ENCODE measurements at places on chromosomes 3 and 15.
A peak's percentile ranks its signal among the peaks of the same experiment; 100 is the strongest.

DNA sequence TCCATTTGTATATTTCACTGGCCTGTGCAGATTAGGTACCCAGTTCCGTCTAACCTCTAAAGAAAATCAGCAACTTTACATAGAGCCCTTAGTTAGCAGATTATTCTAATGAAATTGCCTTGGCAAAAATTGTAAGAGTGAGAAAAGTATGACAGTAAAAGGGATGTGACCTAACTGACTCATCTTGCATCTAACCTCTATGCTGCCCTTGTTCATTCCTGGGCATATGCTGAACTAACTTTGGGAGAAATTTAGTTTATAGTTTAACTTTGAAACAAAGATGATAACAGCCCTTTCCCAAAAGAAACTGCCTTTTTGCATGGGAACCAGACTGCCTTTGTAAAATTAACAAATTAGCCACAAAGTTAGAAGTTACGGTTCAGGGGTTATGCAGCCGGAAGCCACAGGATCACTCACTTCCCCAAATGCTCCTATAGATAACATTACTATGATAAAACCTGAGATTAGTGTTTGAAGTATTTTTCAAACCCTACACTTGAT is 839.8 kb upstream of the ALCAM start:
- DNase-seq: no peak

DNA sequence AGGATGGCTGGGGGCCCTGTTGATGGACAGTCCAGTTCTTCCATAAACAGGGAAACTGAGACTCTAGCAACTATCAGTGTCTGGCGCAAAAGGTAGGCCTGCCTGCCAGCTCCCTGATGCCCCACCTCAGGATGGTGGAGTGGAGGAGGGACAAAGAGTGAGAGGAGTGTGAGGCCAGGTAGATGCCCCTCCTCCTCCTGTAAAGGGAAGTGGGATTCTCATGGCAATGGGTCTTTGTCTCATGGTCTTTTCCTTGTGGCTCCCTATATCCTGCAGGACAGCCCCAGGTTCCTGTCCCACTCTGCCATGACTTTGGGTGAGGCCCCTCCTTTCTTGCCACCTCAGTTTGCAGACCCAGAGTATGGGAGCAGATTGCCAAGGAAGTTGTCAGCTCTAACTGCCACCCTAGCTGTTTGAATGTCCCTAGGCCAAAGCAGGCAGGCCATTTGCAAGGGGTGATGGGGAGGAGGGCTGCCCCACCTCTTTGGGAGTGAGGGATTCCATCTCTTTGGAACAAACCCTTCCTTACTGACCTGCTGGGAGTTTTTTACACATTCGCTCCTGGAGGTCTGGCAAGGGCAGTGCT is 2.8 kb upstream of the DNAH1 start:
- no peak for DNase-seq

DNA sequence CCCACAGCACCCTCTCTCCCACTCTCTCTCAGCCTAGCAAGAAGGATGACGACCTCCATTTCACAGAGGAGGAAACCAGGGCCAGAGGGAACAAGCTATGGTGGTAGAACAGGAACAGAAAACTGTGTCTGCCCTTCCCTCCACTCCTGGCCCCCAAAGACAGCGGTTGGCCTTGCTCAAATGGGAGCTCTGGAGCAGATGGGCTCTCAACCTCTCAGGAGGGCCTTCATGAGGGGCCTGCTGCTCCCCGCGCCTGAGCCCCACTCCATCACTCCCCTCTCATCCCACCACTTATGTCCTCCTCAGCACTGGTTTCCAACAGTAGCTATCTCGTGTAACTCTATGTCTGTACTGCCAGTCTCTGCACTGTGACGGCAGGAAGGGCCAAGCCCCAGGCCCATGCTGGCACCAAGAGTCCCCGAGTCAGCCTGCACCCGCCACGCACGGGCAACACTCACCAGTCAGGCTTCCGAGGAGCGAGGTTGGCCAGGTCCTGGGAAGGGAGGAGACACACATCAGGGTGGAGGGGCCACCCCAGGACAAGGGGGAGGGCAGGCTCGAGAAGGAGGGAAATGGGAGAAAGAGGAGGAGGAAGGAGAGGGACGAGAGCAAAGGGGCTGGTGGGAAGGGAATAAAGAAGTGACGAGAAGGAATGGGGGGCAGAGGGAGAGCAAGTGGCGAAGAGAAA is 45.5 kb downstream of the PTH1R start:
- DNase-seq: no peak

- DNase-seq: no peak
These were observed 27.2 kb downstream of the SEMA6D start for GRCh38 chr15:47744496-47744895.

DNA sequence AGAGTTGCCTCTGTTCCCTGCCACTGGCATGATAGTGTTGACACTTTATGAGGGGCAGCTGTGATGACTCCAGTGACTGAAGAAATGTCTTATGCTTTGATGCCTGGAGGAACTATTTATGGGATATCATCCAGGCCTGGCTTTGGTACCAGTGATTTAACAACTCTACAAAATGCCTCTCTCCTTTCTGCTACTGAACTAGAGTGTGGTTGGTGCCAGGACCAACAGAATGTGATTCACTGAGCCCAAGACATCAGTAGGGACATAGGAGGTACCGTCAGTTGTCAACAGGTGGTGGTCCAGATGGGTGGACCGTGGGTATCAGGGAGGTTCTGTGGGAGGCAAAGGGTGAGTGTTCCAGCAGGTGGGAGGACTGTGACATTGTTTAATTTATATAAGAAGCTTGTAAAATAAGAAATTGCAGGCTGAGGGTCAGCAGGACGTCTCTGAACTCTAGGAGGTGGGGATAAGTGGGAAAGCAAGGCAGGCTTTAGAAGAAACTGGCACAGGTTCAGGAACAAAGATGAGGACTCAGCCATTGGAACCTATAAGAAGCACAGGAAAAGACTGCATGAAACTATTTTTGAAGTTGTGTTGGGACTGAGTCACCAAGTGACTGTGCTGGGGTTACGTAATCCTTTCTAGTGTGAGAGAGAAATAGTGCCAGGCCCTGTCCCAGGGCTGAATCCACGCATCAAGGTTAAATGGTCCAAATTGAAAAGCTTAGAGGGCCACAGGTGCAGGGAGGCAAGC is 28.5 kb upstream of the SLC7A14 start:
- DNase-seq: no peak

GRCh38 chr15:74128785-74129585 is 1.4 kb upstream of the ISLR2 start:
- DNase-seq: no peak

DNA sequence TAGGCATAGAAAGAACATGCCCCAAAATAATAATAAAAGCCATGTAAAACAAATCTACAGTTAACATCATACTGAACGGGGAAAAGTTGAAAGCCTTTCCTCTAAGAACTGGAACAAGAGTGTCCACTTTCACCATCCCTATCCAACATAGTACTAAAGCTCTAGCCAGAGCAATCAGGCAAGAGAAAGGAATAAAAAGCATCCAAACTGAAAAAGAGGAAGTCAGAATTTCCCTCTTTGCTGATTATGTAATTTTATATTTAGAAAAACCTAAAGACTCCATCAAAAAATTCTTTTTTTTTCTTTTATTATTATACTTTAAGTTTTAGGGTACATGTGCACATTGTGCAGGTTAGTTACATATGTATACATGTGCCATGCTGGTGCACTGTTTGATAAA is 661.6 kb upstream of the CBLB start:
- no peak for DNase-seq

GRCh38 chr3:188385295-188385694 is 231.3 kb downstream of the LPP start:
- no peak for DNase-seq

DNA sequence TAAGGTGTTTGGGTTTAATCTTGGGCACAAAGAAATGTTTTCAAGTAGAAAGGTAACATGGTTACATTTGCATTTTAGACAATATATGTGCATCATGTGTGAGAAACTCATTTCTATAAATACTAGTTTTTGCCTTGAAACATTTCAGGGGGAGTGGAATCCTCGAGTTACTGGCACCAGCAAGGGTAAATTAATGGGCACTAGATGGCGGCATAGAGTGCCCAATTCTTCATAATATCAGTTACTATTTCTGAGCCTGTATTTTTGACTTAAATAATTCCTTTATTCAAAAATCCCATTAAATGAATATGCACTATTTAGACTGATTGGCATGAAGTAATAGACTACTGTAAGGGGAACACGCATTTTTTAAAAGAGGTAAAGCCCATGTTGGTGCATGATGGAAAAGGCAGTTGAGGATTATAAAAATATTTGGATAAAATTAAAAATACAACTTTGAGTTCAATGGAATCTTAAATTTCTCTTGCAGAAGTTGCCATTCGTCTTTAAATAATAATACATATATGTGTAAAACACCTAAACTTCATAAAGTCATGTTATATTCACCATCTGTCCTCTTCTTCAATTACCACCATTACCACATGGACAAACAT is 106.3 kb downstream of the ZBTB20 start:
- DNase-seq: no peak

GRCh38 chr15:47194718-47195117 is 522.6 kb upstream of the SEMA6D start:
- no peak for DNase-seq

DNA sequence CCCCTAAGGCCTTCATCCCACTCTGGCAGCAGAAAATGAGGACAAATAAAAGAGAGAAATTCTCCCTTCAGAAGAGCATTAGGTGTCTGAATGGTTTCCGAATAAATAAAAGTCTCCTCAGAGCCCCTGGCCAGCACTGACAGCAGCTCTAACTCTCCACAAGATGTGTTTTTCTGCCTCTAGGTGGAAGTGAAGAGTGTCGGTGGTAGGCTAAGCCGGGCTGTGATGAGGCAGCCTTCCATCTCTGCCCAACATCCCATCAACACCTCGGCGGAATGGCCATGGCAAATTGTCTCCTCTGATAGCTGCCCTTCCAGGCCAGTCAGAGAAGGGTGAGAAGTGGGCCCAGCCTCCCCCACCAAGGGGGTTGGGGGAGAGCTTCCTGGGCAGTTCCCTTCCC is 6.3 kb upstream of the CACNA2D2 start:
- no peak for DNase-seq

DNA sequence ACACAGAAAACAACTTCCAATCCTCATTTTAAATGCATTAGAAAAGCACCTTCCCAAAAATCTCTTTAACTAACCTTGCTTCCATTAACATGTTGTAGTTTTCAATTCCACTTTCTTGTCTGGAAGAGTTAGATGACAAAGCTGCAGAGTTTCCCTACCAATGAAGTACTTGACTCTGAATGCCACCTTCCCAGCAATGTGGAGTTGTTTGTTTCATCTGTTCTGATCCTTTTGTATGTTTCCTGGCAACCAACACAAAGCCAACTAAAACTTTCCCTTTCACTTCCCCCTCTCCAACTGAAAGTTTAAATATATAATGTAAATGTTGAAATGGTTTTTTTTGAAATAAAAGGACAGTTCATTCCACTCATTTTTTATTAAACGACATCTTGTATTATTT is at the start of gene WDR49:
WDR49 (minus strand) TSS at position 183 of the 400 bp plus-strand sequence. CDS start 517 bp downstream, outside the sequence.
- peak; percentile 89 for DNase-seq

DNA sequence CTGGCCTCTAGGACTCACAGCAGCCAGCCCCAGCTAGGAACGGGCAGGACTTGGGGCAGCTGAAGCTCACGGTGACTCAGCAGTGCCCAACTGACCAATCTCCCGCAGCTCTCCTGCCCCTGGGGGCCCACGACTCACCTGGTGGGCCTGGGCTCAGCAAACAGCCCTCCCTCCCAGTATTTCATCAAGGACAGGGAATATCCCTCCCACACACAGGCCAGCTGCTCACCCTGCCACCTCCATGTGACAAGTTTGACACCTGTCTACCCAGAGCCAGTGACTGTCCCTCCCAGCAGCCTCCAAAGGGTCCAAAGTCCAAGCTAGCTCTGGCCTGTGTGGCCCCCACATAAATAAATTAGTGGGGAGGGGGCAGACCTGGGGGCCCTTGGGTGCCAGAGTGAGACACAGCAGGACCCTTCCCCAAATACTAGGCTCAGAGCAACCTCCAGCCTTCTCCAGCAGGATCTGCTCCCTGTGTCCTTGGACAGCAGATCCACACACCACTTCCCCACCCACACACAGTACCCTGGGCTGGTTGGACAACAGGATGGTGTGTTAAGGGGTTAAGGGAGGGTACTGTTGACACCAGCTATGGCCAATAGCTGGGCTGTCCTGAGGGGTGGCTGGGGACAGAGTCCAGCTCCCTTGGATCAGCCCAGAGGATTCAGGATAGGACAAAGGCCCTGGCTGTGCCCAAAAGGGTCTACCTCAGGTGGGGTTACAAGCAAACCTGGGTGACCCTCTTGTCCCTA is 4.3 kb downstream of the GNAT1 start:
- DNase-seq: no peak

DNA sequence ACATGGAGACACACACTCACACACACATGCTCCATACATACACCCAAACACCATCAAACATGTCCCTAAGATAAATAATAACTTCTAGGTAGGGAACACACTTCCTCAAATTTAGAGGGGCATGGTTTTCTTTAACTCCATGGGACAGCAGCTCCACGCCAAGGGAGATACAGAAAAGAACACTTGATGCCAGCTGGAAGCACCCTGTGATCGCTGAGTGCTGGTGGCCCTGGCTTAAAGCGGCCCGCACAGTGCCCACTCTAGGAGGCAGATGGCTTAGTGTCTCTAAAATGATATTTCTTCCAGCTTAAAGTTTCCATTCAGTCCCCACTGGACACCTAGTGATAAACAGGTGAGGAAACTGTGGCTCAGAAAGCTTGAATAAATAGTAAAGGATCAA is 232.9 kb downstream of the UACA start:
- DNase-seq: no peak

GRCh38 chr3:142596726-142597088 is 514 bp downstream of the PLS1 start:
- DNase-seq: no peak

- no peak for DNase-seq
These were observed 86.2 kb downstream of the EPHB1 start for GRCh38 chr3:134881305-134881704.

DNA sequence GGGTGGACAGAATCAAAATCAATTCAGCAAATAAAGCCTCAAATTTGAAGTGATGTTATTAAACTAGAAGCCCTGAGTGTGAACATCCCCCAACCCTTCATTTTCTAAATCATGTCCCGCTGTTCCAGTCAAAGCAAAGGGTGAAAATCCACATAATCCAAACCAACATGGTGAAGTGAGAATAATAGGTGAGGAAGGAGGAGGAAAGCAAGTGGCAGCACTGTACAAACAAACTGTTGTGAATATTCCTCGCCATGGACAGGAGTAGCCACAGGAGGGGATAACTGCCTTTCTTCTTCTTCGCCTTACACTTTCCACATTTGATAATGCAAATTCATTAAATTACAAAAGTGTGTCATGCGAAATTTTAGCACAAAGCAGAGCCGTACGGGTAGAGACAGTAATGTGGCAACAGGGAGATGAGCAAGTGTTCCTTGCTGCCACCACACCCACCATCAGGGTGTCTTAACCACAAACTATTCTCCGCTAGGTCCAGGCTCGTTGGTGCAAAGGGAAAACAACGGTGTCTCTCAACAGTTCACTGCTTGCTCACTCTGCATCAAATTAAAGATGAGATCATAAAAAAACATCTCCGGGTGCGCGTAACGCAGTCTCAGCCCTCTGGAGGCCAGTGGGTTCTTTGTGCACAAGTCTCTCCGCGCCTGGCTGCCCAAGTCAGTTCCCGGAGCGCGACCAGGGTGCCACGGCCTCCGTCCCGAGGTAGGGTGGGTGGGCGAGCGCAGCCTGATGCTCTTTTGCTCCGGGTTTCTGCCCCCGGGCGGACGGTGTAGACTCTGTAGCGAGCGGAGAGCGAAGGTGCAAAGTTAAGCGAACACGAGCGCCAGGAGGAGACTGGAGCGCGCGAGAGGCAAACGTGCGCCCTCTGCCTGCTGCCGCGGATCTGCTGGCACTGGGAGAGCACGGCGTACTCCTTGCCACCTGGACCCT is 6.7 kb downstream of the EPHA3 start:
- peak; percentile 64 for DNase-seq

GRCh38 chr3:108110934-108111333 is 20.1 kb upstream of the CD47 start:
- DNase-seq: no peak

- no peak for DNase-seq
These were observed 106.9 kb downstream of the ULK4 start for GRCh38 chr3:41854956-41855355.

Data from iPS DF 6.9 (cell line).